Neural crest cell (in vitro differentiated cells): ENCODE measurements at places on chromosomes 3 and 15.

- DNase-seq: no peak
These were observed 7.8 kb upstream of the STAC start for GRCh38 chr3:36372534-36372935.

- DNase-seq: no peak
These were observed 473.6 kb upstream of the CBLB start for GRCh38 chr3:106342386-106342785.

DNA sequence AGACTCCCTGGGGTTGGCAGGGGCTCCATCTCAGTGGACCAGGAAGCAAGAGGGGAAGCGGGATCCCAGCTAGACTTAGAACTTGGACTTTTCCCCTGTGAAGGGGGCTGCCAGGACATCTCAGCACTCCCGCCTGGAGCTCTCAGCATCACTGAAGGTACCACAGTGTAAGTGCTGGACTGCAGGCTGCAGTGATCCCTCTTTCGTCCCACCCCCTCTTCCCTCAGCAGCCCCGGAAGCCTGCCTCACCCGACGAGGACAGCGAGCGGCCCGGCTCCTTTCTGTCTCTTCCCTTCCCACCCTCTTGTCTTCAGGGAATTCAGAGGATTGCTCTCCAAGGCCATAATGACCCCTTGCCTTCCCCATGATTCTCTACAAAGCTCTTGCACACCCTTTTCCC is 94.4 kb downstream of the ANP32A start:
- DNase-seq: no peak

GRCh38 chr3:5194801-5195509 is 7.4 kb downstream of the EDEM1 start:
- no peak for DNase-seq

DNA sequence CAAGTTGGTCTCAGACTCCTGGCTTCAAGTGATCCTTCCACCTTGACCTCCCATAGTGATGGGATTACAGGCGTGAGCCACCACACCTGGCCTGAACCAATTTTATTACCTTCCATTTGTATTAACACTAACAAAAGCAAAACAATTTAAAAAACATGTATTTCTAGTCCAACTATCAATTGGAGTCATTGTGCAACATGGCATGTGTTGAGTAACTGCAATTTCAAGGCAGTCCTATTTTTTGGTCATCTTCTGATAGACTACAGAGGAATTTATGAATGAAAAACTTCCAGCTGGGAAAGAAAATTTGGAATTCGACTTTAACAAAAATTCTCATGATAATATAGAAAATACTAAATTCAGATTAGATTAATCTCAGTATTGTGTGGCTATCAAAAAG is 16.8 kb downstream of the SPTSSB start:
- DNase-seq: no peak

DNA sequence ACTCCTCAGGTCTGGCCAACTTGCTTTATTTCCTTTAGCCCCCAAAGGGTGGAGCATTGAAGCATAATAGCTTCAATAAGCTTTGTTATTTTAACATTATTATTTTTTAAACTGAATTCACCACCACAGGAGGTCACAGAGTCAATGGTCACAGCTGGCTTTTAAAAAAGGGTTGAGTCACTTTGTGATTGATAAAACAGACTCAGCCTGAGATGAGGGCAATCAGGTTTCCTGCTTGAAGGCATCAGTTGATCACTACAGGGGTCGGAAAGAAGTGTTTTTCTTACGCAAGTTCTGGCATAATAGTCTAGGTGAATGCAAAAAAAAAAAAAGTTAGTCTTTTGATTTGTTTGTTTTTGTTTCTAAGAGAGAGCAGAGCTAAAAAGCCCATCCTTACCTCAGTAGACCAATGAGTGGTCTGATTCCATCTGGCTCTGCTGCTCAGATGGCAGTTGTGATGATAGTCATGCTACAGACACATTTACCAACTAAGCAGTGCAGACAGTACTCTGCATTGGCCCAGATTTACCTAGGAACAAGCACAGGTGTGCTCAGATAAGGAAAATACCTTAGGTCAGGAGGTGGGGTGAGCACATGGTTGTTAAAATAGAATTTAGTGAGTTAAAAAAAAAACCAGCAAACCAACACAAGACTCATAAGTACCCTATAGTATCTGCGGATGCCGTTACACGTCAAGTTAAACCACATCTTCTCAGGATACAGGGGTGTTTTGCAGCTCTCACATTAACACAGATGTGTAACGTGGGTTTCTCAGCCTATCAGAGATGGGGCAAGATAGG is 22.6 kb downstream of the ZNF80 start:
- DNase-seq: no peak

GRCh38 chr3:170967126-170967525 is 58.7 kb upstream of the EIF5A2 start:
- DNase-seq: no peak

DNA sequence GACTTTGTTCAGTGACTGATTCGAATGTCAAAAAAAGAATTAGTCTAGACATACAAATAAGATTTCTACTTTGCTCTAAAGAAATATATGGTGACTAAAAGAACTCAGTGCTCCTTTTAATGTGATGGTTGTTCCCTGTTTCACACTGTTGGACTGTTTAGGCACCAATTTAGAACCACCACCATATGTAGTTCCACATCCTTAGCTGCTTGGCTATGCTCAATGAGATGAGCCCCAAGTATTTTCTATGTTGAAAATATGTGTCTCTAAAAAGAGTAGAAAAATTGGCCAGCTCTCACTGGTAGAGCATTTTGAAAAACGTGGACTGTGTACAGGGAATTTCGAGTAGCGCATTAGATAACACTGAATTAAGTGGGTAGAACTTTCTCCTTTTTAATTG is 167.3 kb downstream of the GOLIM4 start:
- DNase-seq: no peak

DNA sequence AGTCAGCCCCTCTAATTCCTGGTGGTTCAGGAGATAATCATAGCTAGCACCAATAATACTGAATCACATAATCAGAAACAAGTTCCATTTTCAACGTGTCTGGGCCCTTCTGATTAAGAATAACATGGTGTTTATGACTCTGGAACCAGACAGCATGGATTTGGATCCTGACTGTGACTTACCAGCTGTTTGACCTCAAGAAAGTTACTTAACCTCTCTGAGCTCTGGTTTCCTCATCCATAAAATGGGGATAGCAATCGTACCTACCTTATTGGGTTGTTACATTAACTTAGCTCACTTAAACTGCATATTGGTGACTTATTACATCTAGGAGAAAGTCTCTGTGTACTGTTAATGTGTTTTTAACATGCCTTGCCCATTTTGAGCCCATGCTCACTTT is 10.7 kb upstream of the TMEM40 start:
- DNase-seq: no peak

DNA sequence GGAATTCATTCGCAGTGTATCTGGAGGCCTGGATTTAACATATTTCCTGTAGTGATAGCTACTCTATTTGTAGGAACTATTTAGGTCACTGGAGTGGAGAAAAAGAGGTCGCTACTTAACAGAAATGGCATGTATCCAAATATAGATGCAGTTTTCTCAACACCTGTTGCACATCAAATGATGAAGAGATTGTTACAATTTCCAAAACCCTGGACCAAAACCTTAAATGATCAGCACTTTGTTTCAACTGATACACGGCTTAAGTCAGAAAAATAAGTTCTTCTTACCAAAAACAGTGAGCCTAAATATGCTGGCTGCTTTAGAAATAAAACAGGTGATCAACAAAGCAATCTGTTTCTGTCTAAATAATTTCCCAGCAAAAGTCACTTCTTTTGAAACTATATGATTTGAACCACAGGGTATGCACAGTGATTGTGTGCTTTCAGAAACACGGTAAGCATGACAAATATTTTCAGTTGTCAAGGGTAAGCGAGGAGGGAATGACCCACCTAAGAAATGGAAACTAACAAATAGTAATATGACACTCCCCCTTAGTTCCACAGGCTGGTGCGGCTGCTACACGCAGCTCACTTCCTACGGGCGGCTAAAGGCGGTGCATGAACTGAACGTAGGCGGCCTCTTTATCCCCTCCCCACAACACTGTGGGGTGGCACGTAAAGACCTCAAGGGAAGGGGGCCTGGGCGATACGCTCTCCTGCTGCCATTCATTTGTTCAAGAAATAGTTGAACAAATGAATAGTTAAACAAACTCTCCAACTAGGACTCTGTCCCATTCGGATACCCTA is 1.1 kb downstream of the EHD4 start:
- DNase-seq: peak; percentile 31

DNA sequence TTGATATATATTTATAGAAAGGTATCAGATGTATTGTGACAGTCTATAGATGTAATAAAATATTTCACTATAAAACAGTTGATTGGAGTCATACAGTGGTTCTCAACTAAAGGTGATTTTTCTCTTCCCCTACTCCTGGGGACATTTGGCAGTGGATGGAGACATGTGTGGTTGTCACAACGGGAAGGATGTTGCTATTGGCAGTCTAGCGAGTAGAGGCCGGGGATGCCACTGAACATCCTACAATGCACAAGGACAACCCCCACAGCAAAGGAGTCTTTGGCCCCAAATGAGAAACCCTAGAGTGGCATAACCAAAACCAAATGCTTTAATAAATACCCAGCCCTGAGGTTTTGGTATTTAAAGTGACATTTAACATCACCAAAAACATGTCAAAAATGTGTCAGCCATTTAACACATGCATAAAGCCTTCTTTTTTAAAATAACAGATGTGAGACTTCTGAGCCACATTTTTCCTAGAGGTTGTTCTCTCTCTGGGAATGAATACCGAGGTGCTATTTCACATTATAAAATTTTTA is 367.5 kb downstream of the PTPRG start:
- no peak for DNase-seq

- no peak for DNase-seq
These were observed 27.5 kb upstream of the STRIT1 start for GRCh38 chr3:155320934-155321333.

DNA sequence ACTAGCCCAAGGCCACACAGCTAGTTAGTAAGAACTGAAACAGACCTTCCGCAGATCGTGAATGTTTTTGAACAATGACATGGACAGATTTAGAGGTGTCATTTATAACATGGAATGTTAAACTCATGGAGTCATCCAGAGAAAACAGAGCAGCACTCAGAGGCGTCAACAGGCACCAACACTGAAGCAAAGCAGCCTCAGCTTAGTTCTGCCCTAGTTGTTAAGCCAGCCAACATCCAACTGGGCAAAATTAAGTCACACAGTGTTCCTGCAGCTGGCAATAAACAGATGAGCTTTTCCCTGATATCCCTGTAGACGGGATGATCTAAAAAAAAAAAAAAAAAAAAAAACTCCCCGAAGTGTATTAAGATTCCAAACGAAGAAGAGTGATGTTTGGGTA is 13.6 kb downstream of the DCLK3 start:
- DNase-seq: no peak

DNA sequence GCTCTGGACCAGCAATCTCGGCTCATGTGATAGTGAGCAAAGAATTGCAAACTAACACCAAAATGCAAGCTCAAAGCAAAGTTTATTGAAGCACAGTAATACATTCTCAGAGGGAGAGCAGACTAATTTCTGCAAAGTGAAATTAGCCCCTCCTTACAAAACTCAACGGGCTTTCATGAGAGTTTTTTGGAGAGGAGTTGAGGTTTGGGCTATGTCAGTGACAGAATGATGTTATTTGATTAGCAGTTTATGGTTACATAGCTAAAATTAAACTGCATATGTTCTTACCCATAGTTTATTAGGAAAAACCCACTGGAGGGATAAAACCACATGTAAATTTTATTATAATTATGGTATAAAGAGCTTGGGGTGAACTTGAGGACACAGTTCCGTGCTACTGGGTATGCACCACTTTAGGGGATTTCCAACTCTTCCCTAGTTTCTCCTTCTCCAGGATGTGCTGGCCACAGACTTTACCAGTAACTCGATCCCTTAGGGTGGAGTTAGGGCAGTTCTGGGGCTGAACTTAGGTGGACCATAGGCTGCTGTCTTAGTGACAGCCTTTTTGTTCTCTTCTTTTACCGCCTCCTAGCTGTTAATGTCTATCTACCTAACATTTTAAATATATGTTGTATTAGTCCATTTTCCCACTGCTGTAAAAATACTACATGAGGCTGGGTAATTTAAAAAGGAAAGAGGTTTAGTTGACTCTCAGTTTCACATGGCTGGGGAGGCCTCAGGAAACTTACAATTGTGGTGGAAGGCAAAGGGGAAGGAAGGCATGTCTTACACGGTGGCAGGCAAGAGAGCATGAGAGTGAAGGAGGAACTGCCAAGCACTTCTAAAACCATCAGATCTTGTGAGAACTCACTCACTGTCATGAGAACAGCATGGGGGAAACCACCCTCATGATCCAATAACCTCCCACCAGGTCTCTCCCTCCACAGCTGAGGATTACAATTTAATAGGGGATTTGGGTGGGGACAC is 8.9 kb upstream of the AADACL2 start:
- DNase-seq: no peak

DNA sequence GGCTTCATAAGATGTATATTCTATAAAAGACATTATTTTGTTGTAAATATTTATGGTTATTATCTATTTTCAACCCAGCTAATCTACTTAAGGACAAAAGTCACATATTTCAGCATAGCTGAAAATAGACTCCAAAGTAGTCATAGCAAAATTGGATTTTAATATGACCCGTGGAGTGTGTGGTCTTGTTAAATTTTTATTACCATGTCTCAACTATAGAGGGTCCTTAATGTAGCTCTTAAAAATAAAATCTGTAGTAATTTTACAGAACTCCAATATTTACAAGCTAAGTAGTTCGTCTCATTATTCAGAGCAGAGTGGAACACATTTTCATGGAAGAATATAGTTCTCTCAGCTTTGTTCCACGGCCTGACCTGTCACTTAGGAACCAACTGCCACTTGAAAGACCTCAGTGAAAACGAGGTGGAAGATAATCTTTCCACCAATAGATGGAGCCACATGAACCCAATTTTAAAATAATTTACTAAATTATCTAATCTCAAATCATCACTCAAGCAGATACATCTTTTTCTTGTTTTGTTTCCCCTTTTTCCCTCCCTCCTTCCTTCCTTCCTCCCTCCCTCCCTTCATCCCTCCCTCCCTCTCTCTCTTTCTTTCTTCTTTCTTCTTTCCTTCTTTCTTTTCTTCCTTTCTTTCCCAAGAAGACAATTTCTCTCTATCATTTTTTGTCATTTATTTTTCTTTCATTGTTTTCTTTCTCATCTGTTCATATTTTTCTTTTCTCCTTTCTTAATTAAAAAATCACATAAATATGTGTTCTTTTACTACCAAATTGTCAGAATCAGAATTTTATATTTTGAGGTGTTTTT is 97.2 kb downstream of the CLDN1 start:
- no peak for DNase-seq

DNA sequence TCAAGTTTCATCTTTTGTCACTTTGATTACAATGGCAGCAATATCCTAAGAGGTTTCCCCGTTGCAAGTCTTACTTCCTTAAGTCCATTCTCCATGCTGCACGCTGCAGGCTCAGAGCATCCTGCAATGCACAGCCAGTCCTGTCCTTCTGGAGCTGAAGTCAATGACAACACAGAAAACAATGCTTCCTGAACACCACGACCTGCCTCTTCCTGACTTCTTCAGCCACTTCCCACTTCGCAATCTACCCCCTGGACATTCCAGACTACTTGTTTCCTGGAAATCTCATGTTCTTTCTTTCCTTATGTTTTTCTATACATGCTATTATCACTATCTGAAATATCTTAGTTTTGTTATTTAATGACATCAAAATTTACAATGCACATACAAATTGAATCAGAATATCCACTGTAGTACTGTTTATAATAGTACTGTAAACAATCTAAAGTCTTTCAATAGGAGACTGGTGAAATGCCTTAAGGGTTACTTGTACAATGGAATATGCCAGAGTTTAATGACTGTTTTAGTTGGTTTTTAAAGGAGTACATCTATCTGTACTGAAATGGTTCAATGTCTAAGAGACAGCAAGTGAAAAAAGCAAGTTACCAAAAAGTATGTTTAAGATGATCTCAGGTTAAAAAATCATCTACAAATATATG is 113.7 kb upstream of the PRTG start:
- DNase-seq: no peak

GRCh38 chr3:163878396-163878795 is 1199.9 kb downstream of the SI start:
- DNase-seq: no peak
